ENCODE measurements at places on chromosomes 1 and 21.

DNA sequence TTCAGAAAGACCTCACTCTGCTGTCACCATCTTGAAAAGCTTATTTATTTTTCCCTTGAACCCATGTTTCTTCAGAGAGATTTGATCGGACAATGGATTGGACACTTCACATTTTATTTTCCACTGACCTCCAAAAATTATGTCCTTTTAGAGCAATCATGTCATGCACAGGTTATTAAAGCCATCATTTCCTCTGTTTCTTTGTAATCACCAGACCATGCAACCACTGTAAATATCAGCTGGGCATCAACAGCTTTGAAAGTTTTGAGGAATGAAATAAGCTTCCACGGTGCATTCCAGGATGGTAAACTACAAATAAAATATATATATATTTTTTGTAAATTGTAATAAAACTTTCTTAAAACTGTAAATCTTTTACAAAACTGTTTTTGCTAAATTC lies 144.1 kb upstream of the ADAMTS5 start:
- no peak for DNase-seq

- DNase-seq, result no peak
These were observed 183.2 kb downstream of the KIF26B start for GRCh38 chr1:245337829-245338484.

GRCh38 chr1:145784409-145784808 lies 39.5 kb downstream of the RNF115 start:
- DNase-seq, result no peak

- no peak for DNase-seq
These were observed 10.1 kb downstream of the SFT2D2 start for GRCh38 chr1:168235937-168236336.

- peak; percentile 10 for DNase-seq
These were observed 228.6 kb downstream of the PAPPA2 start for GRCh38 chr1:176691251-176692228.

GRCh38 chr1:85581802-85582686 lies 1.5 kb downstream of the CCN1 start:
- DNase-seq, result no peak

GRCh38 chr1:18414872-18415447 lies 65.8 kb upstream of the KLHDC7A start:
- no peak for DNase-seq

DNA sequence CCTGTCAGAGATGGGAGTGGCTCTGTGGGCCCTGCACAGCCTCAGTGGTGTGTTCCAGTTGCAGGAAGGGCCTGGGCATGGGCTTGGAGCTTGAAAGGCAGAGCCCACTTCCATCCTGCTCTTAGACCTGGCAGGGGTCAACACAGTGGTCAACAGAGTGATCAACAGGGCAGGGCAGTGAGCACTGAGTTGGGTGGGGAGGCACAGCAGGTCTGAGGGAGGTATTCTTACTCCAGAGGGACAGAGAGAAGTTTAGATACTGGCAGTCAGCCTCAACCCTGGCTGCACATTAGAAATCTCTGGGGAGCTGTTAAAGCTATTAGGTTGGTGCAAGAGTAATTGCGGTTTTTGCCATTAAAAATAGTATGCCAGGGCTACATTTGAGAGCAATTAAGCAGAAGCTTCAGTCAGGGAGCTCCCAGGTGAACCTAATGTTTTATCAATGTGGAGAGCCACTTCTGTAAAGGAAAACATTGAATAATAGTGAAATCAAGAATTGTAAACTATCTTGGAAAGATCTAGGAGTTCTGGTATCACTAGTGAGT lies 37.7 kb downstream of the SH3BGR start:
- no peak for DNase-seq

DNA sequence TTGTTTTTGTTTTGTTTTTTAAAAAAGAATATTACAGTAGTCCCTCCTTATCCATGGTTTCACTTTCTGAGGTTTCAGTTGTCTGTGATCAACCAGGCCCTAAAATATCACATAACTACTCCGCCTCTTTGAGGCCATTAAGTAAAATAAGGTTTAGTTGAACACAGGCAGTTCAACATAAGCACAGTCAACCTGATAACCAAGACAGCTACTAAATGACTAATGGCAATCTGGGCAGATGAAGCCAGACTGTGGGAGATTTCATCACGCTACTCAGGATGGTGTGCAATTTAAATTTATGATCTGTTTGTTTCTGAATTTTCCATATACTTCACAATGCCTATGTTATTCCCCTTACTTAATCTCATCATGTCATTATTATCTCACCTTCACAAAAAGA lies 30.1 kb downstream of the LDLRAD1 start:
- no peak for DNase-seq

DNA sequence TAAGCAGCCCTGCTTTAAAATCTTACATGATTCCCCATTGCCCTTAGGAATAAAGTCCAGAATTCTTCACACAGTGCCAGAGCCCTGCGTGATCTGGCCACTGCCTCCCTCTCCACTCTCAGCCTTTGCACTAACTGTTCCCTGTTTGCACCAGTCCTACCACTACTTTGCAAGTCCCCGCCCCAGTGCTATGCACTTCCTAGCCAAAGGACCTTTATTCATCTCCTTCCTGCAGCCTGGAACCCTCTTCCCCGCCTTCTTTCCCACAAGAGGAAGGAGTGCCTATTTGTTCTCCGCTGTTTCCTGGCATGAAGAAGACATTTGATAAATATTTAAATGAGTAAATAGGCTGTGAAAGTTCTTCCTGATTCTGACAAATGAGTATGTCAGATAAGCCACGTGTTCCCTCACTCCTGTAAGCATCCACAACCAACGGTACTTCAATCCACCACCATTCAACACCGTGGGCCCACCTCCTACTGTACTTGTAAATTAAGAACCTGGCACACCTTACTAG lies 23.9 kb downstream of the CAPN8 start:
- DNase-seq, result no peak

DNA sequence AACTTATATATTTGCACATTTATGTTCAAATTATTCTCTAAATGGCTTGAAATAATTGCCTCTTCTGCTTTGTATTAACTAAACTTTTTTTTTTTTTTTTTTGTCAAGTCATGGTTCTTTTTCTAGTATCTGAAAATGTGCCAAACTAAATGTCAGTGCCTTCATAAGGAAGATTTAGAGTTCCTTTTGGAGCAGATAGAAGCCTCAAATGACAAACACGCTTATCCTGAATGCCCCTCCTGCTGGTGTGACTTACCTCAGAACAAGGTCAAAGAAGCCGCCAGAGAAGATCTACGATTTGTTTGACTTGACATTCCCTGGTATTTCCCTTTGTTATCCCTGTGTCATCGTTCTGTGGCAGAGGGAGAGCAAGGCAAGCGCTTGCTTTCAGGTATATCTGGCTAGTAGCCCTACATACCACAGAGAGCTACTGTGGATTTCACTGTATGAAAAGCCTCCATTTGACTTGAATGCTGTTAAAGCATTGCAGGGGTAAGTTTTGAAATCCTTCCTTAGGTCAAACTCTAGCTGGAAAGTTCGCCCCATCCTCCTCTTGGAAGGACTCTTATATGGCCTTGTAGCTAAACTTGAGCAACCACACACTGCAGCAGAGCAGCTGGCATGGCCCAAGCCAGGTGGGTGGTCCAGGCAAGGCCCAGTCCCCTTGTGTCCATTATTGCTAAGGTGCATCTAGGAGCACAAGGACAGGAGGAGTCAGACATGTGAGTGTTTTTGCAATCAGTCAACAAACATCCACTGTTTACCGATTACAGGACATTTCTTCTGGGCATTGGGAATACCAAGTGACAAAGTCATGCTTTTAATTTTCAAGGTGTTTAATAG lies 285.4 kb upstream of the USP25 start:
- DNase-seq, result no peak

DNA sequence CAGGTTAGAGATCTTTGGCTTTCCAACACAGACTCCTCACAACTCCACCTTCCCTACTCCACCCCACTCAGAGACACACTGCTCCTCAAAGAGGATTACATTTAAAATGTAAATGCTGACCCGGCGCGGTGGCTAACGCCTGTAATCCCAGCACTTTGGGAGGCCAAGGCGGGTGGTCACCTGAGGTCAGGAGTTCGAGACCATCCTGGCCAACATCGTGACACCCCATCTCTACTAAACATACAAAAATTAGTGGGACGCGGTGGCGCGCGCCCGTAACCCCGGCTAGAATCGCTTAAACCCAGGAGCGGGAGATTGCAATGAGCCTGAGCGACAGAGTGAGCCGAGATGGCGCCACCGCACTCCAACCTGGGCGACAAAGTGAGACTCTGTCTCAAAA lies 1.8 kb upstream of the ANP32E start:
- no peak for DNase-seq

DNA sequence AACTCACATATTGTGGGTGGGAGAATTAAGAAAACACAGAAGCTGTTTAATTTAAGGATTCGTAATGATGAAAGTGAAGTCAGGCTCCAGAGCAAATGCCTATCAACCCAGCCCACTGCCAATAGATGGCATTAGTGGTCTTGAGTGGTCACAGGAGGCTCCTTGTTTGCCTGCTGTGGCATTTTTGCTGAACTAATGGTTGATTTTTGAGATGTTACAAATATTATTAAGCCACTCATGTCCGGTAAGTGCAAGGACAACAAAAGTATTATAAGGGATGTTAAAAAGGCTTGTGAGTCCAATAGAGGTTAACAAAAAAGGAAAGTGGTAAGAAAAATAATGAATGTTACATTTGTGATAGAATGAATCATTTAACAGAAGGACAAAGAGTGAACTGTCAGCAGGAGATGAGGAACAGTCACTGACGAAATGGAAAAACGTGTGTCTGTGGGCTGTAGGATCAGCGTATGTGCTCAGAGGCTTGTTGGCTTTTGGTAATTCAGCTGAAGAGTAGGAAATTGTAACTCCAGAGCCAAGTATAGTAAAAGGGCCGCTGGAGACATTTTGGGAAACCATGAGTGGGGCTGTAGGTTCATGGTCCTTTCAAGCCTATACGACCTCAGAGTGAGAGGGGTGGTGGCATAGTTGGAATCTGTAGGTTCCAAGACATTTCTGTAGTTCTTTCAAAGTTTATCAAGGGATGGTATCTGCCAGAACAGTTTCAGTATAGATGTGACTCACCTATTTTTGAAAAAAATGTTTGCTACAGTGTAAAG lies 11.2 kb downstream of the SFT2D2 start:
- DNase-seq, result no peak

DNA sequence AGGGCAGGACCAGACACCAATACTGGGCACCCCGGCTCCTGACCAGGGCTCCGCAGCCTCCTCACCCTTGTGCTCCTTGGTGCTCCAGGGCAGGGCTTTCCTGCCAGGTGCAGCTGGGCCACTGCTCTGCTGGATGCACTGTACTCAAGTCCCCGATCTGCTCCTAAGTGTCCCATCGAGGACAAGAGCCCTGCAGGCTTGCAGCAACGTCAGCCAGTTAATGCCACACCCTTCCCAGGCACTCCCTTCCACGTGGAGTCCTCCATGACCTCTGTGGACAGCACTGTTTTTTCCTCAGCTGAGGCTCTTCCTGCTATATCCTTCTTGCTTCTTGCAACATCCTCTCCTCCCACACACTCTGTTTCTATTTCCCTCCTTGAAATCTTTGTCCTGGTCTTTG lies 94.0 kb upstream of the NGF start:
- DNase-seq, result no peak

- no peak for DNase-seq
These were observed 63.1 kb upstream of the IGSF5 start for GRCh38 chr21:39681845-39682244.

DNA sequence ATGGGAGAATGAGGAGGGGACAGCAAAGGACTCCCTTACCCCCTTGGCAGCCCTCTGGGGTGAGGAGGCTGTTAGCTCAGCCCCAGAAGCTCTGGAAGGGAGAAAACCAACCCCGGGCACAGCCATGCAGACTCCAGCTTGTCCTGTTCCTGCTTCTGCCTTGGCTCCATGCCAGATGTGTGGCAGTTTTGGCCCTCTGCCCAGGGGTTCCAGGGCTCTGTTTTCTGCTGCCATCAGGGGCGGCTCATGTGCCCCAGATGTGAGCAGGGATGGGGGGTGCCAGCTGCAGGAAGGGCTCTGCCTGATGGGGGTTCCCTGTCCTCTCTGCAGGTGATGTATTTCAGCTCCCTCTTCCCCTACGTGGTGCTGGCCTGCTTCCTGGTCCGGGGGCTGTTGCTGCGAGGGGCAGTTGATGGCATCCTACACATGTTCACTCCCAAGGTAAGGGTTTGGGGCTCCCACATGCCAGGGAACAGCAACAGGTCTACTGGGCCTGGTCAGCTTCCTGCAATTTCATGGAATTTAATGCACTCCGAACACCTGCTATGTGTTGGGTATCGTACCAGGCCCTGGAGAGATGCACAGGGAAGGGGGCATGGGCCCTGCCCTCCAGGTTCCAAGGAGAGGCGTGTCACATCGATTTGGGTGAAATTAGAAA lies 26.1 kb downstream of the SLC6A17 start:
- peak; percentile 50 for DNase-seq

- no peak for DNase-seq
These were observed 35.1 kb upstream of the GRIK3 start for GRCh38 chr1:37069406-37069805.

- DNase-seq, result no peak
These were observed 15.3 kb downstream of the RPS6KC1 start for GRCh38 chr1:213066363-213066762.

DNA sequence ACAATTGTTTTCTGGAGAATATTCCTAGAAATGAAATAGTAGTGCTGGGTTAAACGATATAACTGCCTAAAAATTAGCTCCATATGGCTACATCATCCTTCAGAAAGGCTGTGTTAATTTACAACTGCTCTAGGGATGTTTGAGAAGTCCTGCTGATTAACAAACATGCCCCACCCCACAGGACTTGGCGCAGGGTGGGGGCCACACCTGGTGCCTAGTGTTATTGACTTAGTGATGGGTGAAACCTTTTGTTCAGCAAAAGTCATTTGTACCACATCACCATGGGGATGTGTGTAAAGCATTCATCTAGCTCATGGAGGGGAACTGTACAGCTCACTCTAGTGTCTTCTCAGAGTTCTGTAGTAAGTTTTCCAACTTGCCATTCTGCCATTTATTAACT lies 492.8 kb downstream of the CAMTA1 start:
- DNase-seq, result no peak

DNA sequence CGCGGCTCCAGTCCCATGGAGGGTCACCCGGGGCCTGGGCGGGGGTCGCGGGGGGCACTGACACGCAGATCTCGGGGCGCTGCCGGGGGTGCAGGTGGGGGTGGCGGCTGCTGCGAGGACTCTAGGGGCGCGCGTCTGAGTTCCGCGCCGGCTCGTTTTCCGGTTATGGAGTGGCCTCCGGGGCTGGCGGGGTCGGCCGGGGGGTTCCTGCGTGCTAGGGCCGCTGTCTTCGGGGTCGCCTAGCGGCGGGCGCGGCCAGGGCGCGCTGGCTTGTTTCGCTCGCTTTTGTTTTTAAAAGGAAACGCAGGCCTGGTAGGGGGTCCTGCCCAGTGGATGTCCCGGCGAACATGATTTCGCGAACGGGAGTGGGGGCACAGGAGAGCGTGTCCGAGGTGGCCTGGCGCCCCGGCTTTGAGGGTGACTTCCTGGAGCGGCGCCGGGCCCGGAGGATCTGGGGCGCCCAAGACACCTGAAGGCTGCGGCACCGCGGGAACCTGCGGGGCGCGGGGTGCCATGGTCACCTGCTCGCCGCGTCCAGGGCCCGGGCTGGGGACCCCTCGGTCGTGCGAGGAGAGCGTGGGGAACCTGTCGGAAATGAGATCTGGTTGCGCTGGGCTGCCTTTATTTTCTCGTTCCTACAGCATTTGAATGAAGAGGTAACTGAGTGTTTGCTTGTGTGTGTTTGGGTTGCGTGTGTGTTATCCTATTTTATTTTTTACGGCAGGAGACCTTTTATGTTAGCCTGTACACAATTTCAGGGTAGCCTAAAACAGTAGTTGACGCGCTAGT lies 618 bp downstream of the ETS2 start:
- no peak for DNase-seq
